ENCODE measurements at places on chromosomes 12 and 14.
A peak's percentile ranks its signal among the peaks of the same experiment; 100 is the strongest.

- peak; percentile 8 for DNase-seq
Observed at GRCh38 chr12:84315926-84316325, 596.7 kb downstream of the SLC6A15 start.

GRCh38 chr12:2168808-2169207 lies 116.0 kb downstream of the CACNA1C start:
- DNase-seq = no peak

GRCh38 chr12:124529565-124530276 lies 37.7 kb downstream of the NCOR2 start:
- DNase-seq = no peak

- DNase-seq = no peak
Observed at GRCh38 chr12:70448371-70448770, 82.3 kb downstream of the KCNMB4 start.

- DNase-seq = no peak
Observed at GRCh38 chr14:32460267-32460666, 131.2 kb downstream of the AKAP6 start.

GRCh38 chr14:98958048-98958631 lies 313.9 kb downstream of the BCL11B start:
- DNase-seq = no peak

- peak; percentile 54 for DNase-seq
Observed at GRCh38 chr14:97005934-97006333, 208.8 kb downstream of the VRK1 start.

- no peak for DNase-seq
Observed at GRCh38 chr14:68820999-68821683, 28.3 kb upstream of the ZFP36L1 start.

DNA sequence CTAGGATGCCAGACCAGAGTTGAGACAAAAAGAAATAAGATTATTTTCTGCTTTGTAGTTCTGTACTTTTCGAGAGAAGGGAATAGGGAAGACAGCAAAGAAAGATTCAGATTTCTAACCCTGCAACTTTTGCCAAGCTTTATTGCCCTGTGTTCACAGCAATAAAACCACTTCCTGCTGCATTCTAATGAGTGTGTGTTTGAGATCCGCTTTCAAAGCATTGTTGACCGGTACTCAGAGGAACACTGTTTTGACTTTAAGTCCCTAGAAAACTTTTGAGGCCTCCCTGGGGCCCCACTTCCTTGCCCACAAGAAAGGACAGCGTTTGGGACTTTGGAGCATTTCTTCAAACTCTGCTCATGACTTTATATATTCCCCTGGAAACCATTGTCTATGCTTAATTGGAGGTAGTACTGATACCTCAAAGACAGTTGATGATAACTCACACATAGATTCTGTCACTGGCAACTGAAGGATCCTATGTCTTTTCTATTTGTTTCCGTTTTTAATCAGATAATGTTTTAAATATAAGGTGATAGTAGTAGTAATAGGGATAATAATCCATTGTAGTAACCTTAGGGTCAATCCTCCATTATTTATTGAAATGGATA lies 1.3 kb downstream of the RNASE6 start:
- DNase-seq = no peak

GRCh38 chr12:62522984-62523383 lies 56.4 kb downstream of the MON2 start:
- DNase-seq = no peak

DNA sequence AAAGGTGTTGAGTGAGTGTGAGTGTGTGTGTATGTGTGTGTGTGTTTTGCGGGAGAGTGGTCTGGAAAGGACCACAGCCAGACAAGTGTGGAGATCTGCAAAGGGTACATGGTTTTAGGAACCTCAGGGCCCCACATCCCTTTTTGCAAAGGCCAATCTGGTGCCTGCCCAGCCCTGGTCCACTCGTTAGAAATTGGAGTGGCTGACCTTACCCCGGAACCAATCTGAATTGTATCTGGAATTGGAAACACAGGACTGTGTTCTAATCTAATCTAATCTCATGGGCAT lies 11.3 kb upstream of the TBX3 start:
- DNase-seq = no peak

GRCh38 chr12:9707864-9708808 lies 24.8 kb downstream of the CLECL1 start:
- no peak for DNase-seq

GRCh38 chr12:45849289-45849688 lies 119.8 kb downstream of the ARID2 start:
- no peak for DNase-seq

- no peak for DNase-seq
Observed at GRCh38 chr12:52086944-52087835, 7.7 kb downstream of the SMIM41 start.

DNA sequence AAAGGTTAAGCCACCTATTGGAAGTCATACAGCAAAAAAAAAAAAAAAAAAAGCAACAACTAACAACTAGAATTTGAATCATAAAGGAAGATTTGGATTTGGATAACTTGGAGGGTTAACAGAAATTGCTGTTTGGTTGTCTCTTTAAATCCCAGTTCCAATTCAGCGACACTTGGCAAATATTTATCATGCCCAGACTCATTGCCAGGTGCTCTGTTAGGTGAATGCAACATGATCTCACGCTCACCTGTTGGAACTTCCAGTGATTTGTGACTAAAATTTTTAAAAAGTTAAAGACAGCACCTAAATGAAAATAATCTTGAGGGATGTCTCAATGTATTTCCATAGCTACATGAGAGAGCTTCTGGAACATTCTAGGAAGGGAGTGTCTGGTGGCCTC lies 103.7 kb downstream of the TBX3 start:
- DNase-seq = no peak

DNA sequence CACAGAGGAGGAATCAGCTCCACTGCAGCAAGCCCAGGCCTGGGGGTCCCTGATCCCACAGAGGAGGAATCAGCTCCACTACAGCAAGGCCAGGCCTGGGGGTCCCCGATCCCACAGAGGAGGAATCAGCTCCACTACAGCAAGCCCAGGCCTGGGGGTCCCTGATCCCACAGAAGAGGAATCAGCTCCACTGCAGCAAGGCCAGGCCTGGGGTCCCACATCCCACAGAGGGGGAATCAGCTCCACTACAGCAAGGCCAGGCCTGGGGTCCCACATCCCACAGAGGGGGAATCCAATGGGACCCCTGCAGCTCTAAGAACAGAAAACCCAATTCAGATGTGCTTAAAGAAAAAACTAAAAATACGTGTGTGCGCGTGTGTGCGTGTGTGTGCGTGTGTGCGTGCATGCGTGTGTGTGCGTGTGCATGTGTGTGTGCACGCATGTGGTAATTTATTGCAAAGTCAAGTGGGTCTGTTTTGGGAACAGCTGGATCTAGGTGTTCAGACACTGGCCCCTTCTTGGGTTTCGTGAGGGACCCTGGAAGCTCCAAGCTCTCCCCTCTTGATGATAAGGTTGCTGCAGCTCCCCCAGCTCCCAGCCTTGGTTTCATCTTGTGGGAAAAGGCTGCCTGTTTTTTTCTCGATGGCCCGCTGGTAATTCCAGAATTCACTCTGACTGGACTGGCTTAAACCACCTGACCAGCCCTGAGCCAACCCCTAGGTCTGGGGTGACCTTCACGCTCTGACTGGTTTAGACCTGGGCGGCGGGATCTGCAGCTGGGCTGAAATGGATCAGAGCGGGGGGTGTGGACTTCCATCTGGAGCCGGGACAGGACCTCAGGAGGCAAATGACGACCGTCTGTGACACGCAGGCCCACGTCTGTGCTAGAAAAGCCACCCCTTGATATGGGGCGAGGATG lies 47.1 kb downstream of the GALNT9 start:
- DNase-seq = no peak

DNA sequence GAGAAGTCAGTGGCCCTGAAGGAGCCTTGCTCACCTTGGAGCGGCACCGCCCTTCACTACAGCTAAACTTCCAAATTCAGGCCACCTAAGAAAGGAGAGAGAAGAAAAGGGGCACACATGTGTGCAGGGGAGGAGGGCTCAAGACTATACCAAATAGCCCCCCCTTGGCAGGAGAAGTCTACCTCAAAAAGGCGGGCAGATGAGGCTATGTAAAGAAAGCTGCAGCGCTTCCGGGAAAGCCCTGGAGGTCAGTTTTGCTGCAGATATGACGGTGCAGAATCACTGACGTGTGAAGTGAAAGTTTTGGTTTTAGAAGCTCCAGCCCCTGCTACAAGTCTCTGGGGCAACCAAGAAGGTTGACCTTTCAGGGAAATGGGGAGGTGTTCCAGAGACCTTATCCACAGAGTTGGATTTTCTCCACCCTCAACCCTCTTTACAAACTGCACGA lies 48.2 kb upstream of the PNMA1 start:
- DNase-seq = no peak

GRCh38 chr12:13843841-13844240 lies 137.6 kb downstream of the GRIN2B start:
- DNase-seq = no peak

GRCh38 chr12:40988355-40988754 lies 199.8 kb upstream of the PDZRN4 start:
- no peak for DNase-seq

DNA sequence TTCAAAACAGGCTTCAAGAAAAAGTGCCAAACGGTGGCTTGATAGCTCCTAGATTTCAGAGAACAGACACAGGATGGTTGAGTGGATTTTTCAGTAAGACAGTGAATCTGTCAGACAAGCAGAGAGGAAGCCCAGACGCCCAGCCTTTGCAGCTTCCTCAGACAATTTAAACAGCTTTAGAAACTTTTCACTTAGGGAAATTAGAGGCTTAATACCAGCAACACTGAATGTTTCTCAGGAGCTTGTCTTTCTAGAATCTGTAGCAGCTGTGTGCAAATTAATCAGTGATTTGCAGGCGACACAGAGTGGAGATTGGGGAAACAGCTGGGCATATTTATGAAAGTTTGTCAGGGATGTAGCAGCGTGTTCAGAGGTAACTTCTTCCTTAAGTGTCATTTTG lies 362.1 kb downstream of the GALC start:
- DNase-seq = no peak

DNA sequence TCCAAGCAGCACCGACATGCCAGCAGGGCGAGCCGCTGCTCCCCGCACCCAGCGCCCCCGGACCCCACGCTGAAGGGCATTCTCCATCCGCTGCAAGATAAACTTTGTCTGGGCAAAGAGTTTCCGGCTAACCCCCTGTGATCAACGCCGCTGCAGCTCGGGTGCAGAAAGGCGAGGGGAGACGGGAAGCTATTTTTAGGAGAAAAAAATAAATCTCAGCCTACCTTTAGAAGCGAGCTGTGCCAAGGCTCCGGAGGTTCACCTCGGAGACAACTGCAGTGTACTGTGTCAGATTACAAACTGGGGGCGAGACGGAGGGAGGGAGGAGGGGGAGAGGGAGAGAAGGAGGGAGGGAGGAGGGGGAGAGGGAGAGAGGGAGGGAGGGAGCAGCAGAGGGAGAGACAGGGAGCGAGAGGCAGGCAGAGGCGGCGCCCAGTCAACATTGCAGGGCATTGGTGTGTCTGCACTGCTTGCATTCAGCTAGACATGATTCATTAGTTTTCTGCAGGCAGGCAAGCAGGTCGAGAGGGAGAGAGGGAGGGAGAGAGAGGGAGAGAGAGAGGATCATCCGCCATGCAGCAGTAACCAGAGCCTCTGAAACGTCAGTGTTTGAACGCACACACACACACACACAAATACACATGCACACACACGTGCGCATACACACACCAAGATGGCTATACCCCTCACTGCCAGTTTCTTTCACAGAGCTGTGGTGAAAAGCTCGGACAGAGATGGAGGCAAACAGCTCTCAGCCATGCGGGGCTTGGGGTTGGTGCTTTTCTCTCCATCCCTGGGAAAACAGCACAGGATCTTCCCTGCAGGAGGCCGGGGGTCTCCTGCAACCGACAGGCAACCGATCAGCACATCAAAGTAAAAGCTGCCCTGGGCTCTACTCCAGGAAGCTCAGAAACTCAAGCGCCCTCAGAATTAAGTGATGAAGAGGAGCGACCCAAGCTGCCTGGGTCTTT lies at the start of gene RIMBP2:
TSS of gene RIMBP2 (minus strand) at position 302 of the 971 bp plus-strand sequence. CDS start 237,286 bp downstream, outside the sequence.
- DNase-seq = peak; percentile 85

- no peak for DNase-seq
Observed at GRCh38 chr12:117476341-117476740, 114.9 kb upstream of the NOS1 start.

- DNase-seq = no peak
Observed at GRCh38 chr12:132277374-132277941, 51.9 kb downstream of the GALNT9 start.

GRCh38 chr12:110555577-110556406 lies 27.3 kb downstream of the PPTC7 start:
- DNase-seq = no peak

DNA sequence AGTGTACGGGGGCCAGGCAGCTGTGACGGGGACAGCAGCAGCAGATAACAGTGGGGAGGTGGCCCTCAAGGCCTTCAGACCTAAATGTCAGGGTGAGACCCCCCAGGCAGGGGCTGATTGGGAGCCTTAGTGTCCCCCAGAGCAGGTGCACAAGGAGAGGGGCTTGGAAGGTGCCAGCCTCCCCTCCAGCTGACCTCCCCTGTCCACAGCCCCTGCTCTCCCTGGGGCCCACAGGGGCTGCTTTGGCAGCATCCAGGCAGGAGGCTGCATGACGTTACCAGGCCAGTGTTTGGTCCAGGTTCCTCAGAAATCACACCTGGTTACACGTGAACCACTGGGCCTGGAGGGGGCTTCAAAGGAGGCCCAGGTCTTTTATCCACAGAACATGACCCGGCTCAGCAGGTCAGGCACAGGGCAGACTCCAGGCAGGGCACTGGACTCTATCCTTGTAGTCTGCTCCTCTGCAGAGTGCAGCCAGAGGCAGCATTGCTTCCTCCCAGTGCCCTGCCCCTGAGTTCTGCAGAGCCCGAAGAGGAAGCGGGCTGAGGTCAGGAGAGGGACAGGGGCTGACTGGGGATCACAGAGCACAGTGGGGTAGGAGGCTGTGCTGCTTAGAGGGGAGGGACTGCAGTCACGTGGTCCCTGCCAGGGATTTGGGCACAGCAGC lies 2.6 kb upstream of the TRMT61A start:
- DNase-seq = no peak

- no peak for DNase-seq
Observed at GRCh38 chr12:49341777-49342065, 4.7 kb upstream of the C1QL4 start.

DNA sequence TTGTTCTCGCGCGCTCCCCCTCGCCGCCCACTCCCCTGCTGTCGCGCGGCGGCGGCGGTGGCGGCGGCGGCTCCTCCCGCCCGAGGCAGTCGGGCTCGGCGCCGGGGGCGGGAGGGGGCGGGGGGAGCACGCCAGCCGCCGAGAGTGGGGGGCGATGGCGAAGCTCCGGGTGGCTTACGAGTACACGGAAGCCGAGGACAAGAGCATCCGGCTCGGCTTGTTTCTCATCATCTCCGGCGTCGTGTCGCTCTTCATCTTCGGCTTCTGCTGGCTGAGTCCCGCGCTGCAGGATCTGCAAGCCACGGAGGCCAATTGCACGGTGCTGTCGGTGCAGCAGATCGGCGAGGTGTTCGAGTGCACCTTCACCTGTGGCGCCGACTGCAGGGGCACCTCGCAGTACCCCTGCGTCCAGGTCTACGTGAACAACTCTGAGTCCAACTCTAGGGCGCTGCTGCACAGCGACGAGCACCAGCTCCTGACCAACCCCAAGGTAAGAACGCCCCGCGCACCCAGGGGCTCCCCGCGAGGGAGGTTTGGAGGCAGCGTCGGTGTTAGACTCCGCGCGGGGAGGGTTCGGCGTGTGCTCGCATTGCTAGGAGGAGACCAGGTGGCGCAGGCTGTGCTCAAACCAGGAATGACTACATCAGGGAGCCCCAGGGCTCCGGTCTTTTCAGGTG lies 629 bp downstream of the KCNMB4 start:
- DNase-seq = peak; percentile 56
